Stimulated activated CD8-positive, alpha-beta memory T cell treated with anti-CD3 and anti-CD28 coated beads, Interleukin-4, amount 100 ng/mL, for 1 hour (primary cell): ENCODE measurements at places on chromosomes 5 and 9.

DNA sequence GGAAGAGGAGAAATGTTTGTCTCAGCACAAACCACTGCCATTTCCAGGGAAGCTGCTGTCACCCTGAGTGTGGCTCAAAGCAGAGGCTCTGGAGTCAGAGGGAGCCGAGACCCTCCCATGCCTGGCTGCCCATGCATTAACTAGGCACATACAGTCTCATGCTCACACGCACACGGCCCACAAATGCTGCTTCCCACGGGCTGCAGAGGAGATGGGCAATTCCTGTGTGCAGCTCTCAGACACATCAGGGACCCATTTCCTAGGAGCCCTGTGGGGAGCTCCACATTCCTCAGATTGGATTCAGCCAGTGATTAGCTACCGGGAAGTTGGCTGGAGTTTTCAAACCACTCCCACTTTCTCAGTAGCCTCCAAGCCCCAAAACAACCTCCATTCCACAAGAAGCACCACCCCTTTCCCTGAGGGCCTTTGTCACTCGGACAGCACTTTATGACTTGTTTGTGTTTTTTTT is 9.1 kb upstream of the PTGES start:
- no peak for DNase-seq

GRCh38 chr9:14316602-14317300 is 2.8 kb upstream of the NFIB start:
- no peak for DNase-seq

- no peak for DNase-seq
Observed at GRCh38 chr5:150515446-150515845, 7.5 kb downstream of the NDST1 start.

DNA sequence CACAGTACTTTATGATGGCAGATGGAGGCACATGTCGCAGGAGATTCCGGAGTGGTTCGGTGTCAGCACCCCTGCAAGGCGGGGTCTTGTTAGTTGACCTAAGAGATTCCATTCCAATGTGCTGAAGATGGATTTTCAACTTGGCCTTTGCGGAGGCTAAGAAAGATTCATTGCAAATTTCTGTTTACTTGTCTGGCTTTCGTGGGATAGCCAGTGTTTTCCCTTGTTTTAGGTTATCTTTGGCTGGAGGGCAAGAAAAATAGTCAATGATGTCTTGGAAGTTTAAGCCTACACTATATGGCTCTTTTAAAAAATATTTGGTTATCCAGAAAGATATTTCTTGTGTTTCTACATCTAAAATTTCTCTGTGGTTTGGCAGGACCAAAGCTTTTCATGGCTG is 123.6 kb upstream of the PTCH1 start:
- DNase-seq = no peak
